ENCODE measurements at places on chromosomes 6 and 20.

GRCh38 chr6:45474376-45474775 lies 96.6 kb upstream of the SUPT3H start:
- DNase-seq = no peak

DNA sequence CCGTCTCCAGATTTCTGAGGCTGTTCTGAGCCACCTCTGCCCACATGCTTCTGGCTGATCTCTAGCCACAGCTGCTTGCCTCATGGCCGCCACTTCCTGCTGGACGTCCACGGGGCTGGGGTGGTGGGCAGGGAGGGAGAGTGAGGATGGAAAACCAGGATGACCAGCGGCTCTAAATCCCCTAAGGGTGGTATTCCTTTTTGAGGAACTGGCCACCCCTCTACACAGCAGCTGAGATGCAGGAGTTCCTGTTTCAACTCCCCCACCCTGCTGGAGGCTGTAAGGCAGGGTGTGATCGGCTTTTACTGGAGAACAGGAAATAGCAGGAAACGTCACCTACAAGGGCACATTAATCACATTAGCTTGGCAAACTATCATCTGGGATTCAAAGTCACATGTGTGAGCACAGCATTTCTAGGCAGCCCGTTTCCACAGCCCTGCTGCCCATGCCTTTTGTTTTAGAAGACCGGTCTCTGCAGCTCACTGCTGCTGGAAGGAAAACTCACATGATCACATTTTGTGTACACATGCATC lies 181.6 kb upstream of the ECI2 start:
- peak; percentile 52 for DNase-seq

- DNase-seq = no peak
These were observed 161.6 kb upstream of the MARCKS start for GRCh38 chr6:113695516-113695915.

DNA sequence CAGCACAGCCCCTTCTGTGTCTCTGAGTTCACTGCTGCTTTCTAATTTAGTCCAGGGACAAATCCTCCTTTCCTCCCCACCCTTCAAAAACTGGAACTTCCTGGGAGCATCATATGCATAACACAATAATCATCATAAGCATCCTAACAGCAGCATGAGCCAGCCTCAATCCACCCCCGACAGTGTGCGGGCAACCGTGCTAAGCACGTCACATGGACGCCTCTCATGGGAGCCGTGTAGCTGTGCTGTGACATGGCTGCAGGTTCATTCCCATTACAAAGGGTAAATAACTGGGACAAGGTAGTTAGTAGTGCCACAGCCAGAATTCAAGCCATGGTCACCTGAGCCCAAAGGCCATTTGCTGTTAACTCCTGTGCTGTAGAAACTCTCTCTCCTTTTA lies 24.5 kb upstream of the ULBP3 start:
- DNase-seq = no peak

- no peak for DNase-seq
These were observed 1175.5 kb upstream of the ADGRB3 start for GRCh38 chr6:67459556-67459955.

DNA sequence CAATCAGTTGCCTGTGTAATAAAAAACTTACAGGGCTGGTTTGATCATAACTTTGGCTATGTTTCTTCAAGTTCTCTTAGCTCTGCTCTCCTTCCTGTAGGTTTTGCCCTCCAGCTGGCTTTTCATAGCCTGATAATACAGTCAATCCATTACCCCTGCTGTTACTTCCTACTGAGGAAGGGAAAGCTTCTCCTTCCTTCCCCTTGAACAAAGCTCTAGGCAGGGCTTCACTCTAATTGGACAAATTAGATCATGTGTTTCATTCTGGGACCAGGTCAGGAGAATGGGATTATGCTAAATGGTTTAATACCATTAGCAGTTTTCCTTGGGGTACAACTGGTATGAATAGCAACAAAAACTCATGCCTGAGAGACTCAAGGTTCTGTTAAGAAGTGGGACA lies 106.8 kb upstream of the MCHR2 start:
- DNase-seq = no peak

DNA sequence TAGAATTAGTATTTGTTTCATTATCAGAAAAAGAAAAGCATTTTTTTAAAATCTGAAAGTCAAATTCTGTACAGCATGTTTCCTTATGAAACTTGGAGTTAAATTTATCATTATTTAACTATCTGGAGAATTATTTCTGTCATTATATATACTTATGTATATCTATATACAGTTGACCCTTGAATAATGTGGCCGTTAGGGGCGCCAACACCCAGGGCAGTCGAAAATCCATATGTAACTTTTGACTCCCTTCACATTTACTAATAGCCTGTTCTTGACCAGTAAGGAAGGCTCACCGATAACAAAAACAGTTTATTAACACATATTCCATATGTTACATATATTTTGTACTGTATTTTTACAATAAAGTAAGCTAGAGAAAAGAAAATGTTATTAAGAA lies 341.2 kb downstream of the ADGRB3 start:
- no peak for DNase-seq

DNA sequence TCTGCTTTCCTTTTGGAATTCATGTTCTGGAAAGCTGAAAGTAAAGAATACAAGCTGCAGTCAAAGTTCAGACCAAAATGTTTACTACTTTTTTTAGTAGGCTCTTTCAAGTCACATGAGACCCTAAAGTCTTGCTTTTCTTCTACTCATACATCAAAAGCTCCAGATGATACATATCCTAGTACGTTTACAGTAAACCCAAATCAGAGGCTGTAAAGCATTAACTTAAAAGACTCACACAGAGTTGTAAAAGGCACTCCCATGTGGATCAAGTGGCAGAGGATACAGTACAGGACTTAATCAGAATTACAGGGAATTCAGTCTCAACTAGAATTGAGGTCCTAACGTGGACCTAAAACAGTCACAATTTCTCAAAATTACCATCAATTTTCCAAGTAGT lies 40.7 kb downstream of the STK38 start:
- DNase-seq = no peak

- DNase-seq = no peak
These were observed 41.5 kb downstream of the CTCFL start for GRCh38 chr20:57483287-57484050.

DNA sequence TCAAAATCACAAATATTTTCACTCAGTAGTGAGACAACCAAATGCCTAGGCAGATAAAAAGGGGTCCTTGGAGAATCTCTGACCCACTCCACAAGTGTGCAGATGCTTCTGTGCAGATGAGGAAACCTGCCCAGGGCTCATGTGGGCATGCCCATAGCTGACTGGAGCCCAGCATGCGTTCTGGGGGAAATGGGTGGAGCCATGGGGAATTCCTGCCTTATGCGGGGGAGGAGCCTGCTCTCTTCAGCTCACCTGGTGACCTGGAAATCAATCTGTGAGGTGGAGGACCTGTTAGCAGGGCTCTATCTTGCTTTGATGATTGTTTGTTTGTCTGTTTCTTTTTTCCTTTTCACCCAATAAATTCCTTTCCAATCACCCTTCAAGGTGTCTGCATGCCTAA lies 23.4 kb upstream of the PLN start:
- DNase-seq = no peak

DNA sequence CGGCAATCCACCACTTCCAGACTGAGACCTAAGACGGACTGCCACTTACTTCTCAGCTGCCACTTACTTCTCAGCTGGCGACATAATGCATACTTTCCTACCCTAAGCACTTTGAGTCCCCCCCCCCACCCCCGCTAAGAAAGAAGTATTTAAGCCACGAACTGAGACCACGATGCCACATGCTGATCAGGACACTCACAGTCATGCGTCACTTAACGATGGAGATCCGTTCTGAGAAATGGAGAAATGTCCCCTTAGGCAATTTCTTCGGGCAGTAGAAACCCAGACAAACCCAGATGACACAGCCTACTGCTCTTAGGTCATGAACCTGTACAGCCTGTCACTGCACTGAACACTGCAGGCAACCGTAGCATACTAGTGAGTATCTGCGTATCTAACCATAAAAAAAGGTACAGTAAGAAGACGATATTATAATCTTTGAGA lies 690 bp downstream of the IFNGR1 start:
- no peak for DNase-seq

DNA sequence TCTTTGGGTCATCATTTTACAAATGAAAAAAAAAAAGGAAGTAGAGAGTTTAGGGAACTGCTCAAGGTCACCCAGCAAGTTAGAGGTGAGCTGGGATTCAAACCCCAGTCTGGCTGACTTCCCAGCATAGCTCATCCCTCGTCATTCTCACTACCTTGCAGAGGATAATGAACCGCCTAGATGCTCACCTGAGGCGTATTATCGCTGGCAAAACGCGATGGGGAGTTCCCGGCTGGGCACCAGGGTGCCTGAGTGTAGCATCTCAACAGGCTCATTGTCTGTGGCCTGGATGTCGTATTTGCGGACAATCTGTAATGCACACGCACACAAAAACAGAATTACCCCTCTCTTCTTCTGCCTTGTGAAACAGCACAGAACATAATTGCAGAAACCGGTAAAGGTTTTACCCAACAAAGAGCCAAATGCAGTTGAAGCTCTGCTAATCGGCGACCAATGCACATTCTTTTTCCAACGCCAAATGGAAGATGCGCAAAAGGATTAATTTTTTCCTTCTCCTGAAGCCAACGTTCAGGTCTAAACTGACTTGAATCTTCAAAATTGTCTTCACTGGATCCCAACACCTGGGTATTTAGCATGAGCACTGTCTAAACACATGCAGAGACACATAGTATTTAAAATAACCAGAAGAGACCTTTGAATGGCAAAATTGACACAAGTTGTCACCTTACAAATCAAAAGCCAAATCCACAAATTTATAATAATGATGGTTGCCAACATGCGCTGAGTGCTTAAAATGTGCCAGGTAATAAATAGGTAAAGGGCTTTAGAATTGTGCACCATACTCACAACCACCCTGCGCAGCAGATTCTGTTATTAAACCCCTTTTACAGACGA lies 16.6 kb downstream of the CYP24A1 start:
- no peak for DNase-seq

- peak; percentile 34 for DNase-seq
These were observed 1.4 kb upstream of the TRIM39 start for GRCh38 chr6:30325150-30325872.

DNA sequence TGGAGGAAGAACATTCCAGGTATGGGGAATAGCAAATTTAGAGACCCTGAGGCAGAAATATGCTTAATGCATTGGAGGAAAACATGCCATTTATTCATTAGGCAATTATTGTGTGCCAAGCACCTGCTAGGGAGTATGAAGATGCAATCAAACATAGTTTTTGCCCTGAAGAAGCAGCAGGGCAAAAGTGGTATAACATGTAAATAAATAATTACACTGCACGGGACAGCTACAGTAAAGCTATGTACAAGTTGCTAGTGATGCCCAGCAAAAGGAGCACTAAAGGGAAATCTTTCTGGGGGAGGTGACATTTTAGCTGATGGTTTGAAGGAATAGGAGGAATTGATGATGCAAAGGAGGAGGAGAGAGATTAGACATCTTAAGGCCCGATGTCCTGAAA lies 624 bp upstream of the TJAP1 start:
- DNase-seq = no peak

GRCh38 chr20:57770852-57771720 lies 61.3 kb upstream of the PMEPA1 start:
- no peak for DNase-seq

- DNase-seq = peak; percentile 91
These were observed at the start of gene SLC16A10 for GRCh38 chr6:111087106-111087835. Gene SLC16A10, plus strand, starts transcription at chr6:111087503. Its CDS starts 250 bp downstream, at chr6:111087753.

DNA sequence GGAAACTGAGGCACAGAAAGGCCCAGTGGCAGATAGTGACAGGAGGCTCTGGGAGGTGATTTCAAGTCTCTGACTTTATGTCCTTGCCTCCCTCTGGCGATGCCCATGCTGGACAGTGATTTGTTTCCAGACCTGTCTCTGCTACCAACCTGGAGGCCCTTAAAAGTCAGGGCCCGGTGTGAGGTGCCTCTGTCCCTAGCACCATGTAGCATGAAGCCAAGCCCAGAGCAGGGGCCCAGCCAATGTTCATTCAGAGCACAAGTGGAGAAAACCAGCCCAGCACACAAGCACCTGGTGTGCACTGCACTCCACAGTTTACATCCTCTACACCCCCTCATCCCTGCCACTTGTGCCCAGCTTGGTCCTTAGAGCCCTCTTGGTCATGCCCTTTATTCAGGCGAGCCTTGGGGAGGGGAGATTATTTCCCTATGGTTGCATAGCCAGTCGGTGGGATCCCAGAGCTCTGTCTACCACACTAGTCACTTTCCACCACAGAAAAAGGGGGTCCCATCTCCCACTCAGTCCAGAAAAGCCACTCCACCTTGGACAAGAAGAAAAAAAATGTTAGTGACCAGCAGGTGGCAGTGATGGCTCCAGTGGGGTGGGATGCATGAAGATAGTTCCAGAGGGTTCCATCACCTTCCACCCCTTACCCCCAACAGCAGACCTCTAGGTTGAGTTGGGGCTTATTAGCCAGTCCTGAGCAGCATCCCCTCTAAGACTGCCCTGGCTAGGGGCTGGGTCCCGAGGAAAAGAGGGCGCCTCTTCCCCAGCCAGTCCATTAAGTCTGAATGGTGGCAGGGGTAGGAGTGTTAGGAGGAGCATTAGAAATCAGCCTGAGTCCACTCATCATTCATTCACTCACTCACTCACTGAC lies 30.9 kb downstream of the KIAA1755 start:
- DNase-seq = no peak

DNA sequence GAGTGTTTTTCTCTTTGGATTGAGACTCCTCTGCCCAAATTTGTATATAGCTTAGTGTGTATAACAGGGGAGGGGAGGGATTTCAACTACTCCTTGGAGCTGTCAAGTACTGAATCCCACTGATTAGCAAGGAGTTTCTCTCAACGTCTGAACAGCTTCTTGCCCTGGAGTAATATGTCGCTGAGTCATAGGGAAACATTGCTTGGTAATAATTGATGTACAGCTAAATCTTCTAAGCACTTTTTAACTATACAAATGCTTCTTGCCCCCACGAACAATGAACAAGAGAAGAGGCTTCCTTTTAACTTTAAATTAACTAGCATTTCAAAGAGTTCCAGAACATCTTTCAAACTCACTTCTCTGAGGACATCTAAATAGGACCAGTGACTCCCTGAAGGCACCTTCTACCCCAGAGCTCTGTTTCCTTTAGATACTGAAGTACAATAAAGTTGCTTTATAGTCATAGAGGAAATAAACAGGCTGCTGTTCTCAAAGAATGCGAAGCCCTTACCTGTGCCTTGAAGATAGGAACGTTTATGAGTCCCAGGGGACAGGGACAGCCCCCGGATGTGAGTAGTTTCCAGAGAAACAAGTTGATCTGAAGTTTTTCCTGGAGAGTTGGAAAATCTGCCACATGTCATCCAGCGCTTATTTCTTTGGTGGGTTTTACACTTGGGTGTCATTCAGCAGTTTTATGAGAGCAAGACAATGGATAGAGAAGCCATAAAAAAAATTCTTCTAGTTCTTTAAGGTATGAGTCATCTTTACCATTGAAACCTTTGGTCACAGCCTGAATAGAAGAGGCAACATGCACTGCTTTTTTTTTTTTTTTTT lies 462.5 kb upstream of the BTBD3 start:
- DNase-seq = no peak

- DNase-seq = no peak
These were observed 474.9 kb upstream of the CHD6 start for GRCh38 chr20:42093041-42093440.

GRCh38 chr6:23419046-23419445 lies 707.0 kb upstream of the NRSN1 start:
- no peak for DNase-seq

GRCh38 chr20:62326559-62326958 lies 23.8 kb downstream of the ADRM1 start:
- DNase-seq = no peak

All from NCI-H774 (cell line).